ENCODE measurements at places on chromosomes 2 and 18.
A peak's percentile ranks its signal among the peaks of the same experiment; 100 is the strongest.

GRCh38 chr2:128641421-128642080 is 322.9 kb upstream of the HS6ST1 start:
- DNase-seq, result no peak

DNA sequence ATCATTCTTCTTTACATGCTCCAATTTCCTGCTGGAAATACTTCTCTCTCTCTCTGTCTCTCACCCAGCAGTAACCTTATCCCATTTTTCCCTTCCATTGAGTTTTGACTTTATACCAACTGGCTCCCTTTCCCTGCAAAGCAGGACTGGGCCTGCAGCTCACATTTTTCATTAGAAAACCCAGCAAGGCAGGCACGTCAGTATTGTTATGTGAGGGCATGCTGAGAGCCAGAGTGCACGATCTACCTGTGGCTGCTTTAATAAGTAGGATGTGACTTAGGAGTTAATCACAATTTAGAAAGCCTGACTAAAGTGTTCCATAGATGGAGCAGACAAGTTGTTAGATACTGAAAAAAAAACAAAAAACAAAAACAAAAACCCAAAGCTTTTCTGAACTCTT is 5.2 kb upstream of the NDUFV2 start:
- DNase-seq, result no peak

DNA sequence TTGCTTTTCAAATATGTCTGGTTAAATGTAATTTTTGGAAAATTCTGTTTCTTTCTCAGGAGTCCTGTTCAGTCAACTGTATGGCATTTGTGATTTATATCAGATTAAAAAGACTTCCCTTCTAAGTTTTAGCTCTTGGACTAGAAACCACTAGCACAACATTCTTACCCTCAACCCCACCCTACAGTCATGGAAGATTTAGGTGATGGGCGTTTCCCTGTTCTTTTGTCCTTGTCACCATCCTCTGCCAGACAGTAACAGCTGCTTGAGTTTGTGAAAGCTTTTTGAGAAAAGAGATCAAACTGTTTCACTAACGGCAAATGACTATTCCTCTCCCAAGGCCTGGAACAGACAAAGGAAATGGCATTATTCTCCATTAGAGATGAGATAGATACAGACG is 31.8 kb downstream of the SERPINB5 start:
- DNase-seq, result no peak

- no peak for DNase-seq
Measured at GRCh38 chr2:69789772-69790600, 39.5 kb upstream of the GMCL1 start.

- no peak for DNase-seq
Measured at GRCh38 chr2:127358044-127358443, 29.7 kb downstream of the MAP3K2 start.

DNA sequence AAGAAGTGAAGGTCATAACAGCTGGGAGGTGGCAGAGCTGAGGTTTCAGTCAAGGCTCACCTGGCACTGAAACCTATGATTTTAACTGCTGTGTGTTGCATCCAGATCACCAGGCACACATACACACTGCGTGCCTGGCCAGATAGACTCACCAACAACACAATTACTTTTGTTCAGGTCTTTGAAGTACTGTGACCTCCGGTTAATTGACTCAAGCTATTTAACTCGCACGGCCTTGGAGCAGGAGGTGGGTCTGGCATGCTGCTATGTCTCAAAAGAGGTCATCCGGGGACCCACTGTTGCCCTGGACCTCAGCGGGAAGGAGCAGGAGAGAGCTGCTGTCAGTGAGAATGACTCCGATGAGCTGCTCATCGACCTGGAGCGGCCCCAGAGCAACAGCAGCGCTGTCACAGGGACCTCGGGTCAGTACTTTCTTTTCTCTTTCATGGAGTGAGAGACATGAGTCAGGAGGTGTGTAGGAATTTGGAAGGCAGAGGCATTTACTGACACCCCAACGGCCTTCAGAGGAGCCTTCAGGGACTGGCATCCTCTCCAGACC is 104.1 kb downstream of the ESCO1 start:
- no peak for DNase-seq

DNA sequence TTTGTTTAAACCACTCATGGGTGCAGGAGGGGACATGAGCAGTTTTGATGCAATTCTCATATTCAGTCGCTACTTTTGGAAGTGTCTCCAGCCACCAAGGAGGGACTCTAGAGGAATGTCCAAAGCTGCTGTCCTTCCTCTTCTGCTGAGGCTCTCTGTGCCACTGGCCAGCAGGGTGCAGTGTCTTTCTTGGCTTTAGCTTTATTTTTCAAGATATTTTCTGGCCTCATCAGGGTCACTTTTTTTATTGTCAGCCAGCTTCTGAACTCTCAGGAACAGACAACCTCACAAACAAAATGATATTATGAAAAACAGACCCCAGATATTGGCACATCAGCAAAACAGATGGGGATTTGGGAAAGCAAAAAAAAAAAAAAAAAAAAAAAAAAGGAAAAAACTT is 289.3 kb upstream of the ZSWIM2 start:
- DNase-seq, result no peak

GRCh38 chr18:980586-980985 is 75.9 kb downstream of the ADCYAP1 start:
- no peak for DNase-seq

DNA sequence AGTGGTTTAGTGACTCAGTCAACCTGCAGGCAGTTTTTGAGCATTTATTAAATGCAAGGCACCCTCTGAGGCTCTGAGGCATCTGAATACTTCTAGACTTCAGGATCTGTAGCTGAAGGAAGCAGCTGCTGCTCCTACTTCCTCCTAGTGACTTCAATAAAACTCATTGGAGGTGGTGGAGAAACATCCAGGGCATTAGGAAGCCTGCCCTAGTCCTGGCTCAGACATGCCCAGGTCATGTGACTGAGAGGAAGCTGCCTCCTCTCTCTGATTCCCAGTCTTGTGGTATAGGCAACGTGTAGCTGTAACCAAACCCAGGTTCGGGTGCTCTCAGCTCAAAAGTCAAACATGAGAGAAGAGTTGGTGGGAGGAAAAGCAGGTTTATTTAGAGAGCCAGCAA is 287.2 kb upstream of the GYPC start:
- DNase-seq, result peak; percentile 61

- no peak for DNase-seq
Measured at GRCh38 chr18:79954791-79955190, 3.3 kb upstream of the SLC66A2 start.

- peak; percentile 58 for DNase-seq
Measured at GRCh38 chr2:216034065-216034464, 20.7 kb upstream of the MREG start.

GRCh38 chr2:20365249-20365817 is 14.7 kb upstream of the PUM2 start:
- no peak for DNase-seq

- no peak for DNase-seq
Measured at GRCh38 chr18:27249933-27250332, 64.8 kb upstream of the CHST9 start.

DNA sequence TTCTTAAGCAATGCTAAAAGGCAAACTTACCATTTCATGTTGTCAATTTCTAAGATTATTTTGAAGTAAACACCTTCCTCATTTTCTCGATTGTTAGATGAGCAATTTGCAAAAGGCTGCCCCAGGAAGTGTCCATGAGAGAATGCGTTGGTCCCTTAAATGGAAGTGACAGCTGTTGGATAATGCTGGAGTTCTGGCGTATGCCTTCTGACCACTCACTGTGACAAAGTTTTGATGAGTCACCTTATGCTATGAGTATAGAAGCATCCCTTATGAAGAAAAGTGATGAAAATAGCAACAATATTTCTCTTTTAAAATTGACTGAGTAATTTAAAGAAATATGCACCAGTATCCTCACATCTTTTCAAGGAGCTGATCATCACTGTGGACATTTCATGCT is 1497.5 kb downstream of the DPP10 start:
- DNase-seq, result no peak

DNA sequence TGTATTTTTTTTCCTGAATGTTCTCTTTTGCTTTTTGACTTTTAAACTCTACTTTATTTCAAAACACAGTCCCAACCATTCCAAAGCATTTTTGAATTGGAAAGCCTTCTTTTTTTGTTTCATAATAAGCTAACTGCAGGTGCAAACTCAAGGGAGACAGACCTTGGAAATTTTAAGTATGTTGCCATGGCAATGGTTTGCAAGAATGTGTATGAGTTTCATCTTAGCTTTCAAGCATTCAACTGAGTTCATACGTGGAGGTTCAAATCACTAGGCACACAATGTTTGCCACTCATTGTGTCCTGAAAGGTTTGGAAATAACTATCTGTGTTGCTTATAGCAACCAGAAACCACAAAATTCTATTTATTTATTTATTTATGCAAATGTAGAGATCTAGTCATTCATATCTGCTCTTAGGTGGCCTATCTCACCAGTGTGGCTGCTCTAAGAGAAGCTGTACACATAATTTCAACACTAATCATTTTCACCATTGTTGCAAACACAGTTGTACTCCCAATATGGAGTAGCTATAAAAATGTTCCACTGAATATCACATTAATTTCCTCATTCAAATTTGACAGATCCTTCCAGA is 805.7 kb upstream of the FSHR start:
- no peak for DNase-seq
